MCF 10A (cell line): ENCODE measurements at places on chromosomes 11 and 22.

DNA sequence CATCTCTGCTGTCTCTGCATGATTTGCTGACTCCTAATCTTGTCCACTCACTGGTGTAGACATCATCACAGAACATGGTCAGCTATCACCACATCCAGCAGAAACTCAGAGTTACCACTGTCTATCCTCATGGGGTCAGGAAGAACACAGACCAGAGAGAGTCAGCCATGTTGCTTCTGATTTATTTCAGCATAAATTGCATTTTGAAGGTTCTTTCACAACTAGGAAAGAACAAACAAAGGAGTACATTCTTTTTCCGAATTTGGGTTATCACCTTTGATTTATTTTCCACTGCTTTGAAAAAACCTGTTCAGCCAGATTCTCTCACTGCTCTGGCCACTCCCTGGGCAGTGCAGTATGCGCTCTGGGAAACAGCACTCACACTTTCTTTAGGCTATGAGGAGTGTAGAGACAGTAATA, 172.0 kb upstream of the MTMR2 start:
- no peak for DNase-seq

GRCh38 chr11:88345949-88346348, 8.4 kb upstream of the CTSC start:
- no peak for DNase-seq

- no peak for DNase-seq
Observed at GRCh38 chr22:43821606-43822425, 9.7 kb upstream of the EFCAB6 start.

DNA sequence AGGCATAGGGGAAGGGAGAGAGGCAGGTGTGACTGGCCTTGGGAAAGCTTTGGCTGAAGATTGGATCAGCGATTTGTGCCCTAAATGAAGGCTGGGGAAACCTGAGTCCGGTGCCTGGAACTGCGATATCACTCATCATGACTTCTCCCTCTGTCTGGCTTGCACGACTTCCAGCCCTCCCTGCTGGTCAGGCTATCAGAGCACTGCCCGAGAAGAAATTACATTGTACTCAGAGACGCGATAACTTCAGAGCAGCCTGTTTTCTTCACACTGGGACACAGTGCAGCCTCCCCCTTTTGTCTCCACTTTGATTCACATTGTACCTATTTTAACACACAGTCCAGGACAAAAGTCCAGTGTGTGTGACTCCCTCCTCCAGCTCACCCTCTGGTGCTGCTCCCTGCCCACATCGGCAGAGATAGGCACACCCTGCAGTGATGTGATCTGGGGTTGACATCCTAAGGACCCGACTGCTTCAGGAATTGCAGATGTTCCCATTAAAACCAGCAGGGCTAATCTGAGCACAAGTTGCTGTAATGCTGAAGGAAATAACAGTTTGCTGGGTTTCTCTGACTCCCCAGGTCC, 62.1 kb upstream of the CADM1 start:
- DNase-seq, result no peak
